ENCODE measurements at places on chromosomes 1 and 21.
A peak's percentile ranks its signal among the peaks of the same experiment; 100 is the strongest.

GRCh38 chr21:39009587-39010225 is 173.5 kb downstream of the PSMG1 start:
- ATAC-seq = no peak

DNA sequence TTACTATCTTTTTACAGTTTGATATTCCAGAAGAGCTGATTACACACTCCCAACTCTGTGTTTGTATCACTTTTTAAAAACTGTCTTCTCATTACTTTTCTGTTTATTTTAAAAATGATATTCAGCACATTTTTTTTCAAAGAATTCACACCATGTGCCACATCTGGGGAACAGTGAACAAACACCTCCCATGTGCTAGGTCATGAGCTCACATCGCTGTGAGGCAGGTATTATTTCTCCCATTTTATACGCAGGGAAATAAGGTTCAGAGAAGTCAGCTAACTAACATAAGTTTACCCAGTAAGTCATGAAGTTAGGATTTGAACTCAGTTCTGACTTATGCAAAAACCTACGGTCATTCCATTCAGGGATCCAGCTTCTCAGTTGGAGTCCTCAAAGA is 44.9 kb downstream of the S1PR1 start:
- ATAC-seq = no peak

- no peak for ATAC-seq
These were observed 17.5 kb downstream of the MX1 start for GRCh38 chr21:41443562-41443961.

GRCh38 chr1:68497358-68497698 is 446 bp upstream of the DEPDC1 start:
- peak; percentile 12 for ATAC-seq

GRCh38 chr1:40699787-40700186 is 8.3 kb downstream of the NFYC start:
- ATAC-seq = no peak

GRCh38 chr21:33075128-33075527 is 5.2 kb downstream of the OLIG1 start:
- no peak for ATAC-seq

DNA sequence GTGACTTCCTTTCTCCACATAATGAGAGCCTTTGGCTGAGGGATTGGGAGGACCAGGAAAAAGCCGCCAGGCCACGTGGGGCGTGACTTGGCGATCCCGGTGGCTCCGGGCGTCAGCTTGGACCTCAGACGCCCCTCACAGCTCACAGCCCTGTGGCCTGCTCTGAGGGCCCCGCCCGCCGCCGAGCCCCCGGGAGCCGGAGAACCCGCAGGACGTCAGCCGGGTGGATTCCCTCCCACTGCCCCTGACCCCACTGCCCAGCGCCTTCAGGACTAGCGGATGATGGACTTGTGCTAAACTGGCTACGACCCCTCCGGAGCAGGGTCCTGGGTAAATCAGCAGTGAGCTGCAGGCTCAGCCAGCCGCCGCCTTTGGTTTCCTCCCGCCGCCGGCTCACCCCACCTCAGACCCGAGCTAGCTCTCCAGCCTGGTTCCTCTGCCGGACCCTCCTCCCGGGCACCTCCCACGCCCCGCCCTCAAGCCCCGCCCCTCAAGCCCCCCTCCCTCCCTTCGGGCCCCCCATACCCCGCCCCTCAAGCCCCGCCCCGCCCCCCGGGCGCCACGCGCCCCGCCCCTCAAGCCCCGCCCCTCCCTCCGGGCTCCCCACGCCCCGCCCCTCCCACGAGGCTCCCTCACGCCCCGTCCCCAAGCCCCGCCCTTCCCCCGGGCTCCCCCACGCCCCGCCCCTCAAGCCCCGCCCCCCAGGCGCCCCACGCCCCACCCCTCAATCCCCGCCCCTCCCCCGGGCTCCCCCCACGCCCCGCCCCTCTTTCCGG is 10.0 kb upstream of the FAAP20 start:
- peak; percentile 65 for ATAC-seq

DNA sequence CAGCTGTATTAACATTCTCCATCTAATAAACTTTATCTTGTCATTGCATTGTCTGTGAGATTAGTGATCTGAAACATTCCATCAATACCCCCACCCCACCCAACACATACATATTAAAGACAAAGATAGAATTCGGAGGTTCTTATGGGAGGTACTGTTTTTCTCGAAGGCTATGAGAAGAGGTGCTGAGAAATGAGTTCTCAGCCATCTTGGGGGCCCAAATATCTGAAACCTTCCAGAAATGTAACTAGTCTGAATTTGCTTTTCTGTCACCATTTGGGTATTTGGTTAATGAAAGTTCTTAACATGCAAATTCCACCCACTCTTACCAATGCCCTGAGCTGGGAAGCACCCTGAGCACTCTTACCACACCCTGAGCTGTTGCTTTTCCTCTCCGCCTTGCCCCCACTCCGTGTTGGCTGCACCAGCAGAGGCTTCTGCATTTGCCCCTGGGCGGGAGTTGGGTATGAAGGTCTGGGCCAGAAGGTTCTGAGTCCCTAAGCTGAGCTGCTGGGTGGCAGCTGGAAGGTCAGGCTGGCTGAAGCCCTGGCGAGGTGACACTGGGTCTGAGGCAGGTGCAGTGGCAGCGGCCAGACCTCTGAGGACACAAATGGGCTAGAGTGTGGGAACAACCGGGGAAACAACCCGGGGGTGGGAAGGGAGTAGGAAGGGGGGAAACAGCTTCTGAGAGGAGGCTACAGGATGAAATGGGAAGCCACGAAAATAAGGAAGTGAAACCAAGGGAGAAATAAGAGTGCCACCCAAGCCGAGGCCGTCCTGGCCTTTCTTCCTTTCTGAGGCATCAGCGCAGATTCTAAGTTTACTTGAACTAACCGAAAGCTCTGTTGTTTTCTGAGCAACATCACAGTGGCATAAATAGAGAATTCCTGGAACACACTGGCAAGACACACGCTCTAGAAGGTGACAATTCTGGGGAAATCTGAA is 26.3 kb upstream of the IER5 start:
- peak; percentile 67 for ATAC-seq

DNA sequence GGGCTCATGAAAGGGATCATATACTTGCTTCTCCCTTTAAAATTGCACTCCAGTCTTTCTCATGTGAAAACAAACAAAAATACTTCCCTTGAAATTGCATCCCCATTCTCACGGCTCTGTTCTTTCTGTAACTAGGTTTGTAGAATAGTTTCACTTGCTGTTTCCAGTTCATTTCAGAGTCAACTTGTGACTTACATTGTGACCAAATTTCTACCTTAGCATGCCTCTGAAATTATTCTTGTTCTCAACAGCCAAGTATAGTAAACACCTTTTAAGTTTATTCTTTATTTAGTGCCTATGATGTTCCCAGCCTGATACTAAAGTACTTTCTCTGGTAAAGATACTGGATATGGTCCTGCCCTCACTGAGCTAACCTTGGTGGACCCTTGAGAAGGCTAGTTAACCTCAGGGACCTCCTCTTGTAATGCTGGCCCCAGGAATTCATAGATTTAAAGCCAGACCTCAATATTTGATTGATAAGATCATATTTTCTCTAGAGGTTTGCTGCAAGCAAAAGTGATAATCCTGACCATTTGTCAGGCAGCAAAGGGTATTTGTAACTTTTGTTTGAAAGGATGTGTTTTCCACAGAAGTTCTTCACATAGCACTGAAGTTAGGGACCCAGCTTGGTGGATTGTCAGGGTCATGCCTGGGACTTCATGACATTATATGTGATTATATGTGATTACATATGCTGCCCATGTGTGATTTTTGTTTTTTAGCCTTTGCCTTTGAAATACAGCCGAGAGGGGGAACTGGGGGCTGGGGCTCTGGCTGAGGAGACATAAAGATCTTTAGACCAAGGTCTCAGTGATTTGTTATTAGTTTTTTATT is 29.6 kb downstream of the VANGL2 start:
- ATAC-seq = no peak

DNA sequence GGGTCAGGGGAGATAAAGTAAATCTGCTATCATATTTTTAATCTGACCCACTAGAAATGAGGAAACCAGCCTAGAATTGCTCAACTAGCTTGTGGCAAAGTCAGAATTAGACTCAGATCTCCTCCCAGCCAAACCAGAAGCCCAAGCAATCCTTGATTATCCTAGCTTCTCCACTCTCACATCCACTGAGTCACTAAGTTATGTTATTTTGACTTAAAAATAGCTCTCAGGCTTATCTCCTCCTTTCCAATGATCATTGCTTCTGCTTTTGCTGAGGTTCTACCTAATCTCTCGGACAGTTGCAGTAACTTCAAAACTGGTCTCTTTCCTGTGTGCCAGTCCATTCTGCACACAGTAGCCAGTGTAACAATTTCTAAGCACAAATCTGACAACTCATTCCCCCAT is 22.9 kb downstream of the OVAAL start:
- ATAC-seq = no peak

DNA sequence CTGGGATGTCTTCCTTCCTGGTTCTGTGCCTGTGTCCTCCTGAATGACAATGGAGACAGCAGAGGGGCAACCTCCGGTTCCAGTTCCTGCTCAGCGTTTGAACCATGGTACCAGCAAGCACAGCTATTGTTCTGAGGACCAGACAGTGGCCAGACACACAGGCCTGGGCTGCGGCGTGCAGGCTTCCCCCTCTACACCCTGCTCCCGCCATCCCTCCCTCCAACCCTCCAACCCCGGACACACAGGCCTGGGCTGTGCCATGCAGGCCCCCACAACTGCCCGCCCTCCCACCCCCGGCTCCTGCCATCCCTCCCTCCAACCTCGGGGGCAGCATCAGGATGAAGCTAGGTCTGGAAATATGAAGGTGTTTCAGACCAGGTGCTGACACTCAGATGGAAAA is 5.6 kb upstream of the MEGF6 start:
- ATAC-seq = no peak

GRCh38 chr1:212233321-212233720 is 51.9 kb upstream of the PPP2R5A start:
- no peak for ATAC-seq

- ATAC-seq = no peak
These were observed 3.3 kb downstream of the CASZ1 start for GRCh38 chr1:10793129-10793651.

DNA sequence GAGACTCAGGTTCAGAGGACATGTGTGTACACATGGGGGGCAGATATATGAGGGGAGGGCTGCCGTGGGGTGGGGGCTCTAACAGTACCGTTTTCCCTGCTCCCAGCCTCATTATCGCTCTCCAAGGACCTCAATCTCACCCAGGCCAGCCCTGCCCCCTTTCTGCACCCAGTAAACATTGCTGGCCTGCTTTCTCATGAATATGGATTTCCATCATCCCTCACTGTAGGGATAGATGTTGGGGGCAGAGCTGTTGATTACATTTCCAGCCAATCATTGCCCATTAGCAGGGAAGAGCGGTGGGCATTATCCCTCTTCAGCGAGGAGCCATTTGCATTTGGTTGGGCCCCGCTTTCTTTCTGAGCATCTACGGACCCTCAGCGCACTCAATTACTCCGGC is 273.8 kb downstream of the RPS6KC1 start:
- no peak for ATAC-seq

- no peak for ATAC-seq
These were observed 2.4 kb upstream of the PKP1 start for GRCh38 chr1:201280884-201281283.

- ATAC-seq = peak; percentile 30
These were observed 292.8 kb upstream of the VAMP3 start for GRCh38 chr1:7478142-7478790.

GRCh38 chr1:48405400-48405799 is 66.6 kb downstream of the SPATA6 start:
- no peak for ATAC-seq

- ATAC-seq = peak; percentile 38
These were observed 3.9 kb downstream of the LDLRAD1 start for GRCh38 chr1:54014009-54014629.

GRCh38 chr1:18234790-18235242 is 127.2 kb downstream of the IGSF21 start:
- ATAC-seq = peak; percentile 84

GRCh38 chr1:61332196-61332753 is 249.9 kb downstream of the NFIA start:
- ATAC-seq = no peak

- no peak for ATAC-seq
These were observed 7.3 kb upstream of the DHCR24 start for GRCh38 chr1:54894271-54894670.

DNA sequence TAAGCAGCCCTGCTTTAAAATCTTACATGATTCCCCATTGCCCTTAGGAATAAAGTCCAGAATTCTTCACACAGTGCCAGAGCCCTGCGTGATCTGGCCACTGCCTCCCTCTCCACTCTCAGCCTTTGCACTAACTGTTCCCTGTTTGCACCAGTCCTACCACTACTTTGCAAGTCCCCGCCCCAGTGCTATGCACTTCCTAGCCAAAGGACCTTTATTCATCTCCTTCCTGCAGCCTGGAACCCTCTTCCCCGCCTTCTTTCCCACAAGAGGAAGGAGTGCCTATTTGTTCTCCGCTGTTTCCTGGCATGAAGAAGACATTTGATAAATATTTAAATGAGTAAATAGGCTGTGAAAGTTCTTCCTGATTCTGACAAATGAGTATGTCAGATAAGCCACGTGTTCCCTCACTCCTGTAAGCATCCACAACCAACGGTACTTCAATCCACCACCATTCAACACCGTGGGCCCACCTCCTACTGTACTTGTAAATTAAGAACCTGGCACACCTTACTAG is 23.9 kb downstream of the CAPN8 start:
- no peak for ATAC-seq

- peak; percentile 54 for ATAC-seq
These were observed 71.5 kb upstream of the CXADR start for GRCh38 chr21:17441370-17441769.
